Retinal pigment epithelial cell (primary cell): ENCODE measurements at places on chromosomes 6 and 20.

GRCh38 chr6:87572021-87572420, 17.8 kb downstream of the RARS2 start:
- no peak for DNase-seq

DNA sequence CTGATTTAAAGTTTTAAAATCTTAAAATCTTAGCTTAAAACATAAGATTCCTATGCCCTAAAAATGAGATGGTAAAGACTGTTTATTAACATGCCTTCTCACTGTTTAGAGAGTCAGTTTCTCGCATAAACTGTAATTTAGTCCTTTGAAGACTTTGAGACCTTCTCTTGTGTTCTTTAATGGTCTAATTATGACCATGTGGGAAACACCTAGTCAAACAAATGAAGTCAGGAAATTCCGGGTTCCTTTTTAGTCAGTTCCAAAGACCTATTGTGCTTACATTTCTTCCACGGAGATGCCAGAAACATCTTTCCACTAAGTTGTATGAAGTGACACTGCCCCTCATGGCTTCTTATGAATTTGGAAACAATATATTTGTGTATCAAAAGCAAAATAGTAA, 64.2 kb upstream of the KIF25 start:
- DNase-seq = no peak

- no peak for DNase-seq
Measured at GRCh38 chr6:104396077-104396476, 463.6 kb downstream of the HACE1 start.

GRCh38 chr20:6975311-6975710, 207.8 kb downstream of the BMP2 start:
- DNase-seq = peak; percentile 55
